Cortex of kidney (tissue), 1 donor: ENCODE measurements at places on chromosomes 5 and 9.

GRCh38 chr9:93121316-93122241, 12.5 kb downstream of the NINJ1 start:
- no peak for DNase-seq

DNA sequence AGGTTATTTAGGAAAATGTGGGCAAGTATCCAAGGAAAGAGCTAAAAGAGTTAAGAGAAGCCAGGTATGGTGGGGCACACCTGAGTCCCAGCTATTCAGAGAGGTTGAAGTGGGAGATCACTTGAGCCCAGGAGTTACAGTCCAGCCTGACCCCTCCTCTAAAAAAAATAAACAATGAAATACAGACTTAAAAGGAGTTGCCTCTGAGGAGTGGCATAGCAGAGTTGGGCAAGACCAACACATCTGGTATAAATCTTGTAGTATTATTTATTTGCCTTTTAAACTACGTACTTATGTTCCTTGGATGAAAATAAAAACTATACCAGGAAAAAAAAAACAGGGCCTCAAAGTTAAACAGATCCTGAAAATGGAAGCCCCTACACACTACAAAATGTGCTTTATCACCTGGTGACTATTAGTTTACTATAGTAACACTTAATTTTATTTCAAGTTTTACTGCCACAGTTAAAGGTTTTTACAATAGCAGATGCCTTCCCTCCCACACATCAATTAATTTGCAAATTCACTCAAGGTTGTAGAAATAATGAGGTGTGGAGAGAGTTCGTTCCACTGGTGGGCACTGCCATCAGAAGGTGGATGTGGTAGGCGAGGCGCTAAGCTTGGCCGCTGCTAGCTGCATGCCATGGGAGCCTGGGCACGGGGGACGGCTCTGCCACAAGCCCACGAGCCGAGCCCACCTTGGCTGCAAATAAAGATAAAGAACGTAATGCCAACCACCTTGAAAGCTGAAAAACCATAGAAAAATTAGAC, 48.0 kb downstream of the MED27 start:
- DNase-seq, result no peak

GRCh38 chr5:90308787-90309585, 100.6 kb downstream of the CETN3 start:
- DNase-seq, result no peak

DNA sequence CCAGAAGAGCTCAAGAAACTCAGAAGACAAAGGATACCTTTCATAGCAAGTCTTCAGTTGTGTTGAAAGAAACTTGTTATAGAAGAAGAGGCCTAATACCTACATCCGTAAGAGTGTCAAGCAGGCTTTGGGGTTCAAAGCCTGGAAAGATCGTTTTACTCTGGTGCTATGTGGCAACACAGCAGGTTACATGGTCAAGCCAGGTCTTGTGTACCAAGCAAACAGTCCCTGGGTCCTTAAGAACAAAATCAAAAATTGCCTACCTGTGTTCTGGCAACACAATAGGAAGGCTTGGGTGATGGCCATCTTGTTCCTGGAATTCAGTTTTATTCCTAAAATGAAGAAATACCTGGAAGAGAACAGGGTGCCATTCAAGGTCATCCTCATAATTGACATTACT, 32.0 kb upstream of the LRRC19 start:
- DNase-seq, result no peak

DNA sequence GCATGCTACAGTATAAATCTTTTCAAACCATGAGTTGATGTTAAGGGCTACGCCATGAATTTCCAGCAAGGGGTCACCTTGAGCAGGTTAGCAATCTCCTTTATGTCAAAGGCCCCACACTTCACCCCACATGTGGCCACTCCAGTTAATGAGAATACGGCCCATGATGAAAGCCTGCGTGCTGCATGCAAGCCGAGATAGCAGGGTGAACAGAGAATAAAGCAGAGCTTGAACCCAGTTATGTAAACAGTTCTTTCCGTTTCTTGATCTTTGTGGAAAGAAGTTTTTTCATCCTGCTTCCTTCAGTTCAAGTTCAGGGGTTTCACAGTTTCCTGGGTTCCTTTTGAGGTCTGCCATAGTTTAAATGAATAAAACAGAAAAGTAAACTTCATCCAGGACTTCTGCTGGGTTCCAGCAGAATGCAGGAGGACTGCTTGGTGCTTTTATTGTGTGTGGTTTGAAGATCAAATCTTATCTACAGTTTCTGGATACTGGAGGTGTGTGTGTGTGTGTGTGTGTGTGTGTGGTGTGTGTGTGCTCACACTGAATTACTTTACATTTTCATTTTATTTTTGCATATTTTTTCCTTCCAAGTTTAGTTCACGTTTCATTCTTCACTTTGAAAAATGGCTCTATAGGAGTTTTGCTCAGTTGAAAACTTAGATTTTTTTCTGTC, 87.1 kb downstream of the HMHB1 start:
- DNase-seq, result no peak

- no peak for DNase-seq
These were observed 32.0 kb upstream of the DHFR start for GRCh38 chr5:80686757-80687156.

DNA sequence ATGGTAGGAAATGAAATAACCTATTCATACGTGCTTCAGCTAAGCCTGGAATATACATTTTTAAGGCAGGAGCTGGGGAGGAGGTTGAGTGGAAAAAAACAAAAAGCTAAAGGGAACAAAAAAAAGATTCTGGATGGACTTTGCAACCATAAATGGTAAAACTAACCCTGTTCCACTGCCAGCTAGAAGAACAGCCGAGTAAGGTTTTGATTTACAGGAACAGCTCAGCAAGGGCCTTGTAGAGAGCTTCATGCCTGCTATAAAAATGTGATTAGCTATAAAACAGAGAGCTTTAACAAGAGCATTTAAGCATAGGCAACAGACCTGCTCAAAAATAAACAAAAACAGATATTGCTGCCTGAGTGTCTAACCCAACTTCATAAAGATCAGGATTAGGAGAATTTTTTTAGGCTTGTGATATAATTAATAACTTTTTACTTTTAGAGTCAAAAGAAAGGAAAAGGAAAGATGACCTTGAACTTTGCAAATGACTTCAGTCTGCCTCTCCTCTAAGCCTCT, 194.8 kb downstream of the FBXL7 start:
- DNase-seq, result no peak

- no peak for DNase-seq
These were observed 93.0 kb upstream of the FSTL4 start for GRCh38 chr5:133705331-133705730.

DNA sequence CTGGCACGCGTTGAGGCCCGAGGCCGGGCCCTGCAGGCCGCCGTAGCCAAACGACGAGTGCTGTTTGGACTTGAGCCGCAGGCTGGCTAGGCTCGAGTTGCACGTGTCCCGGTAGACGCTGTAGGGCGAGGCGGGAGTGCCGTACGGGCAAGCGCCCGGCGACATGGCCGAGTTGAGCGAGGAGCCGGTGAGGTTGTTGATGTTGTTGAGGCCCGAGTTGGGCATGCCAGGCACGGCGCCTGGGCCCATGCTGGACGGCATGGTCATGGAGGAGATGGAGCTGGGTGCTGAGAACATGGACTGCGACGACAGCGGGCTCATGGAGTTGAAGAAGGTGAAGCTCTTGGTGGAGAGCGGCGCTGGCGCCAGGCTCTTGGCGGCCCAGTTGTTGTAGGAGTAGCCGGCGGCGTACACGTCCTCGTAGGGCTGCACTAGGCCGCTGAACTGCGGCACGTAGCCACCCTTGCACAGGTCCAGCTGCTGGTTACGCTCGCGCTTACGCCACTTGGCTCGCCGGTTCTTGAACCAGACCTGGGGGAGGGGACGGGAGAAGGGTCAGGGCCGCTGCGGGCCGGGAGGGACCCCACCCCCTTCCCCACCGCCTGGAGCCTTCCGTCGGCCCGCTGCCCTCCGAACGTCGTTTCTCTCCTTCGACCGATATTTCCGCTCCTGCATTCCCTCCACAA, 5.1 kb downstream of the PITX1 start:
- no peak for DNase-seq

- no peak for DNase-seq
These were observed 14.8 kb downstream of the SUB1 start for GRCh38 chr5:32600054-32600622.

DNA sequence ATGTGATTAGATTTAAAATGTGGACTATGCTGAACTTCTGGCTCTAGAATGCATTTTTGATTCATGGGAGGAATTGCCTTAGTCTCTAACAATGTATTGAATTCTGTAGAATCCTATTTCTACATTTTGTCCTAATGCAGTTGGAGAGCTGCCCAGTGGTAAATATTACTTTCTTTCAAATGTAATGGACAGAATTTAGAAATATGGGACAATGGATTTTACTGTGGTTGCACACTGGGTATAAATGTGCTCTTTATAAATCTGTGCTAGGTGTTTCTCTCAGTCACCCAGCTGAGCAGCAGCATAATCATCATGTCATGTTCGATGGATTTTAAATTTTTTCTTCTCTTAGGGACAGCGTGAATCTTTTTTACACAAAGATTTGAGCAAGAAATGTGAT, 141.7 kb downstream of the ADGRV1 start:
- no peak for DNase-seq
